ENCODE measurements at places on chromosomes 4 and X. TPM values are rescaled to one million over a fixed set of nuclear protein-coding genes. Genes with fewer than 3 reads are reported as not detected.

GRCh38 chr4:11470438-11471045 lies 41.8 kb upstream of the HS3ST1 start:
- peak; percentile 91 for DNase-seq

DNA sequence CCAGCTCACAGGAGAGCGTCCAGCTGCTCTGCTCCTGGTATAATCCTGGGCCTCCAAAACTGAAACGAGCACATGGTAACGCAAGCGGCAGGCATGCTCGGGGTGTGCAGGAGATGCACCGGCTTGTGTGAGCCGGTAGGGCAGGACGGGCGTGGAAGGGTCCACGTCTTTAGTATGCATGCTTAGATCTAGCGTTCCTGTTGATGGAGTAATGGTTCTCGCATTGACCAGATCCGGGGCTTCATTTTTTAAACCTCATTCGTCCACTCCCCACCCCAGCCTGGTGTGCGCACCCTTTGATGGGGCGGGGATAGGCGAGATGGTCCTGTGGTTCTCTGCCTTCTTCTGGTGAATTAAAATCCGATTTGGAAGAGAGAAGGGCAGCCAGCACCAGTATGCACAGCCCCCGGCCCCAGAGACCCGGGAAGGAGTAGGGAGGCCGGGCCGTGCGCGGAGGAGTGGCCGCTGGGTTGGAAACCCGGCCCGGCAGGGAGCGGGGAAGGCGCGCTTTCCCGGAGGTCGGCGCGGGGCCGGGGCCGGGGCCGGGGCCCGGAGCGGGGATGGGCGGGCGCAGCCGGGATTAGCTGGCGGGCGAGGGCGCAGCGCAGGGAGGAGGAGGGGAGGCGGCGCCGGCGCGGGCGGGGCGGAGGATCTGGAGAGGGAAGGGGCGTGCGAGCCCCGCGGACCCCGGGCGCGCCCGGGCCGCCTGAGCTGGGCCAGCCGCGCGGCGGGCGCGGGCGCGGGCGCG lies 39.9 kb downstream of the FAM149A start:
- peak; percentile 29 for DNase-seq

DNA sequence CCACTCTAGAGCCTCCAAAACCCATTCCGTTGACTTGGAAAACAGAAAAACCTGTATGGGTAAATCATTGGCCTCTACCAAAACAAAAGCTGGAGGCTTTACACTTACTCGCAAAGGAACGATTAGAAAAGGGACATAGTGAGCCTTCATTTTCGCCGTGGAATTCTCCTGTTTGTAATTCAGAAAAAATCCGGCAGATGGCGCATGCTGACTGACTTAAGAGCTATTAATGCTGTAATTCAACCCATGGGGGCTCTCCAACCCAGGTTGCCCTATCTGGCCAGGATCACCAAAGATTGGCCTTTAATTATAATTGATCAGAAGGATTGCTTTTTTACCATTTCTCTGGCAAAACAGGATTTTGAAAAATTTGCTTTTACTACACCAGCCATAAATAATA lies 60.8 kb downstream of the ZNF732 start:
- peak; percentile 9 for DNase-seq

- DNase-seq, result no peak
These were observed 563 bp downstream of the FAM13A start for GRCh38 chr4:89056292-89056952.

- no peak for DNase-seq
These were observed 111.6 kb upstream of the WDR17 start for GRCh38 chr4:175953960-175954521.

DNA sequence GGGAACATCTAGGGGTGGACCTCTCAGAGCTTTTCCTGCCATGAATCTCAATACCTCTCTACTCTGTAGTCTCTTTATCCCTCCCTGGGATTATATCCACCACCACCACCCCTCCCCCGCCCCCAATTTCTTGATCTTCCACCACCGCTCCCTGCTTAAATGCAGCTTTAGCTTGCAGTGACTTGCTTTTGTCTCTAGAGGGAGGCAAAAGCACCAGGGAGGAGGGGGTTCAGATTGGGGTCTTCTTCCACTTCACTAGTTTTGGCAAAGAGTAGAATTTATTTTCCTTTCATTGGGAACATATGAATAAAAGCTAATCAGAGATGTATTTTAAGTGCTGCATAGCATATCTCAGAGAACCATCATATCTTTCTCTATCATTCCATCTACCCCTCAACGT lies 5.5 kb downstream of the ARHGAP36 start:
- no peak for DNase-seq

DNA sequence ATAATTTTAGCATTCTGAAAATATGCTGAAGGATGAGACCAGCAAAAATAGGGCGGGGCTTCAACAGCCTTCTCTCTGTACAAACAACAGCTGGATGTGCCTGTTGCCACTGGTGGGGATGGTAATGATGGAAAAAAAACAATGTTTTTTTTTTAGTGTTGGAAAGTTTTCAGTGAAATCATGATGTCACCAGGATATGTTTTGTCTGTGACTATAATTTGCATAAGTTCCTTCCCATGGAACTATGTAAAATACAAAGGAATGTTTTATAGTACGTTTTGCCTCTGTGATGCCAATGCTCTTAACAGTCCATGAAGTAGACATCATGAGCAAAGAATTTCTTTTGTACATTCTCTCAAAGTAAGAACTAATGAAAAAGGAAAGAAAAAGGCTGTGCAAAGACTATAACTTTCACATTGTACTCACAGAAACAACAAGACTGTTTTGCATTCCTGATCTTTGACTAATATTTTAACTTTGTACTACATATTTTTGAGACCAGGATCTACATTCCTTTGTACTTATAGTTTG lies 589.7 kb downstream of the SPRY1 start:
- DNase-seq, result peak; percentile 76

DNA sequence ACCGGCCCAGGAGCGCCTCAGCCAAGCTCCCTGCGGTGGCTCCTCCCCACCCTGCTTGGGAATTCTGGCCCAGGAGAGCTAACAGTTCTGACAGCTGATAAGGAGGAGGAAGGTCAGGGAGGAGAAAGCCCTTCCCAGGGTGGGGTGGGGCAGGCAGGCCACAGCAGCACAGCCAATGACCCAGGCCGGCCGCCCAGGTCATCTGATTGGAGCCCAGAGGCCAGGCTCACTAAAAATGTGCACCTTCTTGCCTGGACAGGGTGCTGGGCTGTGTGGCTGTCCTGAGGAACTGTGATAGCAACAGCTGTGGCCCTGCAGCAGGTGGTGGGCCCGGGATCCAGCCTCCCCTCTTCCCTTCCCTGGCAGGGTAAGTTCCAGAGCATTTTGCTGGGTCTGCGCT lies 17.2 kb upstream of the SH3TC1 start:
- no peak for DNase-seq

- no peak for DNase-seq
These were observed 133.7 kb upstream of the CXCL13 start for GRCh38 chr4:77471821-77472495.

- DNase-seq, result no peak
These were observed 50.3 kb downstream of the GASK1B start for GRCh38 chr4:158122501-158122900.

DNA sequence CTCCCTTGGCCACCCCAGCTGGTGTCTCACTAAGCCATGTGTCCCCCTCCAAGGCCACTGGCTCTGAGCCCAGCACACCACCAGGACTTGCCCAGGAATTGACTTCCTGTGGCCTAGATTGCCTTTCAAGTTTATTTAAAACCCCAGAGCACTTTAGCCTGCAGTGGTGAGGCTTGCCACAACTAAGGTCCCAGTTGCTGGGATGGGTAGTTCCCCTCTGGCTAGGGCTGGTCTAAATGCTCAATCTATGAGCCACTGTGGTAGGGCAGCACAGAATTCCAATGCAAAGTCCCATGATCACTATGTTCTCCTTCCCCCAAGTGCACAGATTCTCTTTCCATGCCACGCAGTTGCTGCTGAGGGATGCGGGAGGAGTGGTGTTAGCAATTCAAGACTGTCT lies 61.1 kb upstream of the HCCS start:
- no peak for DNase-seq

DNA sequence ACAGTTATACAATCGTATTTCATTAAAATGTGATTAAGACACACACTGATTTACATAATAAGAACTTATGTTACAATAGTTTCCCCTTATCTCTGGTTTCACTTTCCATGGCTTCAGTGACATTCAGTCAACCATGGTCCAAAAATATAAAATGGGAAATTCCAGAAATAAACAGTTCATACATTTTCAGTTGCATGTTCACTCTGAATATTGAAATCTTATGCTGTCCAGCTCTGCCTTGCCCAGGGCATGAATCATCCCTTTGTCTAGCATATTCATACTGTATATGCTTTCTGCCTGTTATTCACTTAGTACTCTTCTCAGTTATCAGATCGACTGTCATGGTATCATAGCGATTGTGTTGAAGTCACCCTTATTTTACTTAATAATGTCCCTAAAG lies 173.8 kb upstream of the DCAF12L2 start:
- DNase-seq, result no peak

DNA sequence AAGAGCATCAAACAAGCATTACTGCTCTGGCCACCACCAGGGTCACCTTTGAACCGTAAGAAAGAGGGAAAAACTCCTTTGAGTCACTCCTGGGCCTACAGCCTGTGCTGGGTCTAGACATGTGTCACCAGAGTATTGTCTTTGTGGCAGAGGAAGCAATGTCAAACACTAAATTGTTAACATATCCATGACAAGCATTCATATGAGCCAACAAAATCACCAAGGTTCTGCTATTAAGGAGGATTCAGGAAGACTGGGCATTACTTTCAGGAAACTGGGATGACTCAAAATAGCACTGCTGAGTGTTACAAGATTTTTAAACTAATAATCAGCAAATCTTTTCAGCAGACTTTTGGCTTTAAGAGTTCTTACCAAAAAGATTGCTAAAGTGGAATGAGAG lies 28.1 kb downstream of the LGI2 start:
- no peak for DNase-seq

- DNase-seq, result no peak
These were observed 466.7 kb upstream of the TENM3 start for GRCh38 chr4:181776264-181777054.

GRCh38 chrX:14497184-14497666 lies 32.1 kb upstream of the GLRA2 start:
- no peak for DNase-seq

- DNase-seq, result no peak
These were observed 23.1 kb downstream of the LGI2 start for GRCh38 chr4:25007598-25007997.

GRCh38 chrX:9677098-9677739 lies 88.4 kb downstream of the GPR143 start:
- no peak for DNase-seq

GRCh38 chr4:147286846-147287587 lies 193.9 kb upstream of the EDNRA start:
- DNase-seq, result peak; percentile 46

DNA sequence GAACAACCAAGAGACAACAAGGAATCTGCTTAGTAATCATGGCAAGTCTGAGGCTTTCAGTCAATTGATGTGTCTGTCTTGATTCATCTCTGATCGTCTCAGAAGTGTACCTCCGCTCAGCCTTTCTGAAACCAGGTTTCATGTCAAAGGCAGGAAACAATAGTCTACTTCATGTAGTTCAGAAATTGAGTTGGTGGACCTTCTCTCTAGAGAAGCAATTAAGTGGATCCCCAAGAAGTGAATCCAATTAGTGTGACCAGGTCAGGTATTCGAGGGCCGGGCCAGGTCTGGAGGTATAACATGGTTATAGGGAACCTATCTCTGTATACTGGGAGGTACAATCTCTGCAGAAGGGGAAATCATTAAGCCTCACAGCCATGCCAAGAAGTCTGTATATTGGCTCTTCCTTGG lies 32.0 kb downstream of the DAPP1 start:
- no peak for DNase-seq

GRCh38 chr4:54189140-54189539 lies 40.0 kb upstream of the PDGFRA start:
- DNase-seq, result no peak

GPR143 gene
- polyA plus RNA-seq, result not detected

FGD1 gene
- 8.9 TPM for polyA plus RNA-seq

CXorf49 gene
- polyA plus RNA-seq, result not detected

MSX1 gene
- 0.17 TPM for polyA plus RNA-seq

FBXW7 gene
- polyA plus RNA-seq, result 22.7 TPM

SHROOM3 gene
- polyA plus RNA-seq, result 23.2 TPM

All from mammary epithelial cell (primary cell).